ENCODE measurements at places on chromosomes 2 and 18.
A peak's percentile ranks its signal among the peaks of the same experiment; 100 is the strongest.

DNA sequence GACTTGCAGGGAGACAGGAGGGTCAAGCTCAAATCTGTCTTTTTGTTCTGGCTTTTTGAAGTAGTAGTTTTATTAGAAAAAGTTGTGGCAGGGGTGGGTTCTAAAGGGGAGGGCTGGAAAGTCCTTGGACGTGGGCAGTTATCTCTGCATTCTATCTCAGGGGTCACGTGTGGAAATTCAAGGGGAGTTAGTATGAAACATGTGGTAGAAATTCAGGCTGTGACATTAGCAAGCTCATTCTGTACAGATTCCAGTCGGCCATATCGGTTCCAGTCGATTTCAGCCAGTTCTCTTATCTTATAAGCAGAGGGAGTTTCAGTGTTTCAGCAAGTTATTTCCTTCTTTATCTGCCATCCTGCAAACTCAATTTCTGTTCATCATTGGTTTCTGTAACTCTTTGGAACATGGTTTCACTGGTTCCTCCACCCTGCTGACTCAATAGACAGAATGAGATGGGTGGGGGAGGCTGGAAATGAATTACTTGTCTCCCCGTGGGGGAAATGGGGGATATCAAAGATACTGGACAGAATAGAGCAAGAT, 53.0 kb downstream of the RAB27B start:
- no peak for DNase-seq

- peak; percentile 40 for DNase-seq
Observed at GRCh38 chr18:55128437-55128836, 169.2 kb upstream of the CCDC68 start.

GRCh38 chr2:3023531-3023930, 354.1 kb downstream of the EIPR1 start:
- DNase-seq: no peak

- no peak for DNase-seq
Observed at GRCh38 chr2:10493634-10494281, 45.6 kb upstream of the ODC1 start.

DNA sequence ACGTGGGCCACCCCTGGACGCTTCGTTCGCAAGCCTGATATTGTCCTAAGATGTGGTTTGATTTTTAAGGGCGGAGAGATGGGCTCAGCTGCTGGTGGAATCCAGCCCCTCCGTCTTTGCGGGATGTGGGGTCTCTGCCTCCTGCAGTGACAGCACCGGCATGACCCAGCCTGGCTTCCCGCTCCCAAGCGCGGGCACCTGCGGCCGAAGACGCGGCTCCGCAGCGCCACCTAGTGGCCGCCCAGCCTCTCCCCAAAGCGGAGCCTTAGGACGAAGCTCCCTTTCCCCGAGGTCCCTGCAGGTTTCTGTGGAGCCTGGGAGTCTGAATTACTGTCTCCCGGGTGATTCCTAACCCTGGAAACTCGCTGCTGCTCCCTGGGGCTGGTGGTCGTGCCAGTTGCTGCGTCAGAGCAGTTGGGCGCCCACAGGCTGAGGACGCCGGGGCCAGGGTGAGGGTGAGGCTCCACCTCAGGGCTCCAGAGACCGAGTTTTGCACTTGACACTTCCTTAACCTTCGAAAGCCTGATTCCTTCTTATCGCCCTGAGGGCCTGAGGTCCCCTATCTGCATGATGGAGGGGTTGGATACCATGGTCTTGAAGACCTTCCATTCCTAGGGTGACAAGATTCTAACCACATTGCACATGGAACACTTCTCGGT, 137.5 kb downstream of the TPO start:
- peak; percentile 77 for DNase-seq

DNA sequence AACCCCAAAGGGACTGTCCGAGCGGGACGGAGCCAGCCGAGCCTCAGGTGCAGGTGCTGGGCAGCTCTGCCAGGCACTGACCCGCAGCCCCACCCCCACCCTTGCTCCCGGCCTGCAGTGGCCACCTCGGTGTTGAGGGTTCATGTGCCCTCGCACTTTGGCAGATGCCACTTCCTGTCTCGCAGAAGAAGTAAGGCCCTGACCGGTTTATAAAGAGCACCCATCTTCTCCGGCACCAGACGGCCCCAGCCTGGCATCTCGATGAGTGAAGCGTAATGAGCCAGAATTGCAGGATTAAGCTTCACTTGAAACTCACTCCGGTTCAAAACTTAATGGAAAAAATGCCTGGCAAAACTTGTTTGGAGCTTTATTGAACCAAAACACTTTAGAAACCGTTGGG, 10.9 kb upstream of the NFATC1 start:
- DNase-seq: no peak

DNA sequence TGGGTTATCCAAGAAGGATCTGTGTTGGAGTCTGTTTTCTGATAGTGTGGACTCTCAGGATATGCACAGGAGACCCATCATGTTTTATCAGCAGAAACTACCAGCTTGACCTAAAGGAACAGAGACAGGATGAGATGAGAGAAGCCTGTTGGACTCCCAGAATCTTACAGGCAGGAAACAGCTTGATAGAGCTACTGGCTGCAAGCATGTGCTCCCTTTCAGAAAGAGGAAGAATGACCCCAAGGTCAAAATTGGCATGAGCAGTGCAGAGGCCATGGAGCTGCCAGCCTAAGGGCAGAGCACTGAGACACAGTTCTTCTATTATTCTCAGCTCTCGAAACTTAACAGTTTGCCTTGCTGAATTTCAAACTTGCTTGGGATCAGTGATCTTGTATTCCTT, 135.2 kb upstream of the NFATC1 start:
- no peak for DNase-seq

DNA sequence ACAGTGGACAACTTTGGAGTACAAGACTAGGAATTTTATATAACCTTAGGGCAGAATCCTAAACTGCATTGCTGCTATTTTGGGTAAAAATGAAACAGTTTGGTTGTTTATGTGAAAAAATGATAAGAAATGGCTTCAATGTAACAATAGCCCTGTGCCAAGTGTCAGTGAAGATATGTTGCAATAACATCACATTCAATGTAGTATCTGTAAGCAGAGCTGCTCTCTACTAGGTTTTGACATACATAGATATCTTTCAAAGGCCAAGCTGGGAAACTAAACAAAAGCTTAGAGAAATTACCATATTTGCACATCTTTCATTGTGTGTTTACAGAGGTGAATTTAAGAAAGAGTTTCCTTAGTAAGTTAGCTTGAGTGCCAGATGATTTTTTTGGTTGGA, 135.0 kb upstream of the DOK6 start:
- no peak for DNase-seq

GRCh38 chr2:199848389-199849130, 2.4 kb downstream of the FTCDNL1 start:
- DNase-seq: peak; percentile 18

GRCh38 chr2:26541401-26542193, 63.7 kb upstream of the OTOF start:
- DNase-seq: no peak

DNA sequence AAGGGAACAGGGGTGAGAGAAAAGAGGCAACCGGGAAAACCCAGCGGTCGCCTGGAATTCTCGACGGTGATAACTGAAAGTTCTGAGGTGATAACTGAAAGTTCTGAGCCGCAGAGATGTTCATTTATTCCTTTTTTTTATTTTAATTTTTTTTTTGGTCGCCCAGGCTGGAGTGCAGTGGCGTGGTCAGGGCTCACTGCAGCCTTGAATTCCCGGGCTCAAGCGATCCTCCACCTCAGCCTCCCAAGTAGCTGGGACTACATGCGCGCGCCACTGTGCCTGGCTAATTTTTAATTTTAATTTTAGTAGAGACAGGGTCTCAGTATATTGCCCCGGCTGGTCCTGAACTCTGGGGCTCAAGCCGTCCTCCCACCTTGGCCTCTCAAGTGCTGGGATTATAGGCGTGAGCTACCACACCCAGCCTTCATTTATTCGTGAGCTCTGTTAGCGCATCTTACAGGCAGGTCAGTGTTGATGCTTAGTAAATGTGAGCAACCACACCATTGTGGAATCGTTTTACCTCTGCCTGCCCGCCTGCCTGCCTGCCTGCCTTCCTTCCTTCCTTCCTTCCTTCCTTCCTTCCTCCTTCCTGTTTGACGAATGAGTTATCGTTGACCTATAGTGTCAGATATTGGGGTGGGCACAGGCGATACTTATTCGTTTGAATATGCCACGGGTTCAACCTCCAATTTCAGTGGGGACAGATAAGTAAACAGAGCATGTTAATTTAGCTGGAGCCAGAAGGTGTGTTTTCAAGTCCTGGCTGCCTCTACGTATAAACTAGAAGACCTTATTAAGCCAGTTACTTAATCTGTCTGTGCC, 557 bp upstream of the E2F6 start:
- no peak for DNase-seq

GRCh38 chr18:50560681-50561629, 1.1 kb downstream of the MAPK4 start:
- peak; percentile 58 for DNase-seq

- DNase-seq: no peak
Observed at GRCh38 chr2:182618672-182619079, 97.4 kb upstream of the DNAJC10 start.

DNA sequence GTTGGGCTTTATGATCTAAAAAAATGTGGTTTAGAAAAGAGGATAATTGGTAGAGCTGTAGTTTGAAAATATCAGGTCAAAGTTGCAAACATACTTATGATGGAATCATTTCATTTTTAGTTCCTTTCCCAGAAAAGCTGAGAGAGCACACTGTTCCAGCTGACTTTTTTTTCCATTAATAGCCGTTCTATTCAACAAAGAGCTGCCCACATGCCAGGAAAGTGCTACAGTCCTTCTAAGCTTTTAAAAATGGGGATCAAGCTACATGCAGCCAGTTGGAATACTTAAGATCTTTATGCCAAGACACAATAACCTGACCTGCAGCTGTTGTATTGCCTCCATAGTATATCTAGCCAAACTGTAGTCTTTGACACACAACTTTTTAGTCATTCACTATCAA, 111.5 kb downstream of the GALNT3 start:
- peak; percentile 83 for DNase-seq

DNA sequence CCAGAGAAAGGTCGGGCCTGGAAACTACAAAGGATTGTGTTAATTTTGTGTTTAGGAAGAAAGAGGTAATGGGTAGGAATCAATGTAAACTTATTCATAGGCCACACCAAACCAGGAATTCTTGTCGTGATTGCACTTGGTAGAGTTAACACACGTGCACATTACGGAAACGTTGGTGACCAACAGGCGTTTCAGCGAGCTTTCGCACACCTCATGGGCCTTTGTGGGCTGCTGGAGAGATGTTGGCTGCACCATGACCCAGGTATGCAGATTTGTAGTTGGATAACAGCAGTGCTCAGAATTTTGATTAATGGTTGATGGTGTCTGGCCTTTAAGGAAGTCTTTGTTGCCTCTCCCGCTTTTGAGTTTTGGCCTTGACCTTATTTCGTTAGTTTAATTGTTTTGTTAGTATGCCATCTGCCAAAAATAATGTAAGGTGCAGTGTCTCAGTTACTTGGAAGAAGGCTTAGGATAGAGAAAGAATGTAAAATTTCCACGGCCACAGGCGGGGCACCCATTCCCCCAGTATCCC, 1.9 kb downstream of the ZNF236 start:
- no peak for DNase-seq
